Fibroblast of lung (primary cell): ENCODE measurements at places on chromosomes 2 and 18. TPM values are rescaled to one million over a fixed set of nuclear protein-coding genes. Genes with fewer than 3 reads are reported as not detected.

Gene QPCT
- total RNA-seq, result 3.9 and 8.4 TPM in 2 replicates

Gene KIAA2012
- under 0.01 TPM in 1 of 2 replicates, not detected in the other for total RNA-seq

Gene CHST10
- 5.0 and 7.4 TPM in 2 replicates for total RNA-seq

Gene RIOK3
- total RNA-seq, result 59.8 and 78.8 TPM in 2 replicates

Gene DNAJC5G
- not detected in 2 replicates for total RNA-seq

Gene CAPG
- total RNA-seq, result 105 and 193 TPM in 2 replicates

Gene MIB1
- total RNA-seq, result 49.8 and 51.0 TPM in 2 replicates

- peak overlapping the region; percentile 64 for H3K27ac ChIP-seq
- no peak overlapping the region for H3K4me3 ChIP-seq
- peak; percentile 67 for DNase-seq
- H3K4me1 ChIP-seq, result peaks cover 6% of the 10 kb centered on the region
Measured at GRCh38 chr18:76564117-76564516, 69.1 kb upstream of the ZNF516 start.

- no peaks in the 10 kb centered on the region for H3K36me3 ChIP-seq
- no peaks in the 10 kb centered on the region for H3K4me1 ChIP-seq
- no peak overlapping the region for H3K27ac ChIP-seq
- no peak overlapping the region for H3K4me3 ChIP-seq
Measured at GRCh38 chr2:229718057-229718456, 3.7 kb upstream of the DNER start.

- H3K4me1 ChIP-seq, result no peaks in the 10 kb centered on the region
- peak; percentile 62 for DNase-seq
- H3K4me3 ChIP-seq, result no peak overlapping the region
- peaks cover 5% of the 10 kb centered on the region for H3K27me3 ChIP-seq
- no peak overlapping the region for H3K27ac ChIP-seq
Measured at GRCh38 chr2:157938556-157938955, 62.4 kb upstream of the ACVR1 start.

- H3K4me1 ChIP-seq, result no peaks in the 10 kb centered on the region
- H3K27me3 ChIP-seq, result no peaks in the 10 kb centered on the region
- DNase-seq, result peak; percentile 46
- H3K27ac ChIP-seq, result no peak overlapping the region
Measured at GRCh38 chr18:44473394-44474066, 207.2 kb upstream of the SETBP1 start.

DNA sequence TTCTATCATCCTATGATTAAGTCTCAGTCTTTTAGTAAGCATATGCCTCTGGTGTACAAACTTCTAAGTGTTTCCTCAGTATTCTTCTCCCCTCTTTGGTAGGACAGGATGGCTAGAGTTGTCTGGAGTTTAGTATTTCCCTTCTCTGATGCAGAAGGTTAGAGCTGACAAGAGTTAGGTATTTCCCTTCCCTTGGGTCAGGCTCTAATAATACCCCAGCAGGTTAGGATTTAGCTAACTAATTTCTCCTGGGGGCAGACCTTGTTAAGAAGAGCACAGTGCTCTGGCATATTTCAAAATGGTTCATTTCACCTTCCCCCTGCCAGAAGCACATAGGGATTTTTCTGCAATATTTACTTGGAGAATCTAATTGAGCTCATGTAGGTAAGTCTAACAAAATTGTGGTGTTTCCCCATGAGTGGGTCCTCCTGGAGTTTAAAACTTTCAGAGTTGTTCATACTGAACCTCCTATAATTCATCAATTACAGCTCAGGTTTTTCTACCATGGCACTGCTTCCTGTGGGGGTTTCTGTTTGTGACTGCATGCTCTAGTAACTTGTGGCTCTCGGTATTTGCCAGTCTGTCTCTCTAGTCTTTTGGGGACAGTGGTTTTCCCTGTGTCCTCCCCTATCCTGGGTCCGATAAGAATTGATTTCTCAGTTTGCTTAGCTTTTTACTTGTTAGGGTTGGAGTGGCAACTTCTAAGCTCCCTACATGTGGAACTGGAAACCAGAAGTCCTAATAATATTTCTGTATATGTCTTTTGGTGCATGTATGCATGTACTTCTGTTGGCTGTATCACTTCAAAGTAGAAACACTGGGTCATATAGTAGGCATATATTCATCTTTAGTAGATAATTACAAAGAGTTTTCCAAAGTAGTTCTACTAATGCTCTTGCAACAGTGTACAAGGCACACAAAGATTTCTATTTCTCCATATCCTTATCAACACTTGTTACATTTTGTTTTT lies 77.7 kb downstream of the GDF7 start:
- H3K4me3 ChIP-seq, result no peak overlapping the region
- H3K27me3 ChIP-seq, result no peaks in the 10 kb centered on the region
- DNase-seq, result no peak
- no peaks in the 10 kb centered on the region for H3K4me1 ChIP-seq
- no peak overlapping the region for H3K27ac ChIP-seq

GRCh38 chr18:69097349-69097748 lies 299.5 kb downstream of the CCDC102B start:
- DNase-seq, result no peak
- no peaks in the 10 kb centered on the region for H3K36me3 ChIP-seq
- no peak overlapping the region for H3K27ac ChIP-seq
- no peaks in the 10 kb centered on the region for H3K27me3 ChIP-seq
- no peak overlapping the region for H3K4me3 ChIP-seq

- H3K4me1 ChIP-seq, result no peaks in the 10 kb centered on the region
- no peak overlapping the region for H3K4me3 ChIP-seq
- H3K27ac ChIP-seq, result no peak overlapping the region
- no peaks in the 10 kb centered on the region for H3K36me3 ChIP-seq
- peak; percentile 24 for DNase-seq
Measured at GRCh38 chr2:134284119-134284670, 30.3 kb downstream of the MGAT5 start.

DNA sequence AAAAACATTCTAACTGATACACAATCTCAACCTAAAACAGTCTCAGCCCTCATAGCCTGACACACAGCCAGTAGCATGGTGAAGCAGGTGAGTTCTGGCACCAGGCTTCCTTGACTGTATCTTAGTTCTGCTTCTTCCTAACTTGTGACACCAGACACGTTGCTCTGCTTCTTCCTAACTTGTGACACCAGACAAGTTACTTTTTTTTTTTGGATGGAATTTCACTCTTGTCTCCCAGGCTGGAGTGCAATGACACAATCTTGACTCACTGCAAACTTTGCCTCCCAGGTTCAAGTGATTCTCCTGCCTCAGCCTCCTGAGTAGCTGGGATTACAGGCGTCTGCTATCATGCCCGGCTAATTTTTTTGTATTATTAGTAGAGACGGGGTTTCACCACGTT lies 6.7 kb upstream of the ATG16L1 start:
- H3K27me3 ChIP-seq, result no peaks in the 10 kb centered on the region
- peak; percentile 25 for DNase-seq
- no peaks in the 10 kb centered on the region for H3K4me1 ChIP-seq
- H3K4me3 ChIP-seq, result no peak overlapping the region
- no peak overlapping the region for H3K27ac ChIP-seq
